ENCODE measurements at places on chromosomes 3 and 15. TPM values are rescaled to one million over a fixed set of nuclear protein-coding genes. Genes with fewer than 3 reads are reported as not detected.

Gene DUOXA1
- not detected for total RNA-seq

Gene SMCO1
- under 0.01 TPM for total RNA-seq

Gene SHC4
- 3.5 TPM for total RNA-seq

Gene CNTN3
- total RNA-seq: 1.6 TPM

Gene HTR3E
- total RNA-seq: not detected

Gene TMEM108
- total RNA-seq: 0.32 TPM

GRCh38 chr15:73800662-73801345 is 47.7 kb upstream of the INSYN1 start:
- peak; percentile 69 for DNase-seq

DNA sequence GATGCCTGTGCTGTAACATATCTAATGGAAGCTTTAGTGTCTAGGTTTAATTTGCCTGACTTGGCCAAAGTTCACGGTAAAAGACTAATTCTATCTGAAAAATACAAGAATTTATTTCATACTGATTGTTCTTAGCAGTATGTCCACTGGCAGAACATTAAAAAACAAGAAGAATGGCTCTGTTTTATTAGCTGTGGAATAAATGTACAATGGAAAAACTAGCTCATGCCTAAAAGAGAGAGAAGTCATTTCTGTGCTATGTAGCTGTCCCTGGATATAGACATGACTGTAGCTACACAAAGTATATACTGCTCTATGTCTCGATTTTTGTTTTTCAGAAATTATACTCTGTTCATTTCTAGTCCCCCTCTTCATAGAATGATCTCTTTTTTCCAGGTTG is 13.9 kb upstream of the VGLL3 start:
- DNase-seq: no peak

DNA sequence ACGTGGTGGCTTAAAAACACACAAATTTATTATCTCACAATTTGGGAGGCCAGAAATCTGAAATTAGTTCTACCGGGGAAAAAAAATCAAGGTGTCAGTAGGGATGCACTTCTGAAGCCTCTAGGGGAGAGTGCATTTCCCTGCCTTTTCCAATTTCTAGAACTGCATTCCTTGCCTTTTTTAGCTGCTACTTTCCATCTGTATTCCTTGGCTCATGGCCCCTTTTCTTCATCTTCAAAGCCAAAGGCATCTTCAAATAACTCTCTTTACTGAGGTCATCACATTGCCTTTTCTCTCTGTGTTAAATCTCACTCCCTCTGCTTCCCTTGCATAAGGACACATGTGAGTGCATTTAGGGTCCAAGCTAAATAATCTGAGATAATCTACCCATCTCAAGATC is 69.5 kb upstream of the NEO1 start:
- no peak for DNase-seq

DNA sequence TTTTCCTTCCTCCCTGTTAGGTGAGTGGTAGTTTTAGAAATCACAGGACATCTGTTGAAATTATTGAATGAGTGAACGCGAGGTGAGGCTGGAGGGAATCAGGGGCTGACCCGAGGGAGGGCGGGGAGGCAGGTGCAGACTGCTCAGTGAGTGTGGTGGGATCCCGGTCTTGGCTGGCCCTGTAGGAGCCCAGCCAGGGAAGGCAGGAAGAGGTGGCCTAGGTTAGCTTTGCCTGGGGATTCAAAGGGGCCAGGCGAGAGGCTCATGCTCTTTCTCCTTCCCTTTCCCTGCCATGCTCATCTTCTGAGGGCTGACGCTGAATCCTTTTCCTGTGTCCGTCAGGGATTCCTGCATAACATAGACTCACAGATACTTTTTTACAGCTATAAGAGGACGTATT is 15.1 kb downstream of the CACNA1D start:
- DNase-seq: no peak

GRCh38 chr3:38454884-38455638 is 1.4 kb downstream of the ACVR2B start:
- peak; percentile 57 for DNase-seq

GRCh38 chr3:64411101-64411500 is 185.8 kb upstream of the PRICKLE2 start:
- DNase-seq: no peak

GRCh38 chr3:194431554-194431953 is 32.5 kb upstream of the GP5 start:
- DNase-seq: no peak

DNA sequence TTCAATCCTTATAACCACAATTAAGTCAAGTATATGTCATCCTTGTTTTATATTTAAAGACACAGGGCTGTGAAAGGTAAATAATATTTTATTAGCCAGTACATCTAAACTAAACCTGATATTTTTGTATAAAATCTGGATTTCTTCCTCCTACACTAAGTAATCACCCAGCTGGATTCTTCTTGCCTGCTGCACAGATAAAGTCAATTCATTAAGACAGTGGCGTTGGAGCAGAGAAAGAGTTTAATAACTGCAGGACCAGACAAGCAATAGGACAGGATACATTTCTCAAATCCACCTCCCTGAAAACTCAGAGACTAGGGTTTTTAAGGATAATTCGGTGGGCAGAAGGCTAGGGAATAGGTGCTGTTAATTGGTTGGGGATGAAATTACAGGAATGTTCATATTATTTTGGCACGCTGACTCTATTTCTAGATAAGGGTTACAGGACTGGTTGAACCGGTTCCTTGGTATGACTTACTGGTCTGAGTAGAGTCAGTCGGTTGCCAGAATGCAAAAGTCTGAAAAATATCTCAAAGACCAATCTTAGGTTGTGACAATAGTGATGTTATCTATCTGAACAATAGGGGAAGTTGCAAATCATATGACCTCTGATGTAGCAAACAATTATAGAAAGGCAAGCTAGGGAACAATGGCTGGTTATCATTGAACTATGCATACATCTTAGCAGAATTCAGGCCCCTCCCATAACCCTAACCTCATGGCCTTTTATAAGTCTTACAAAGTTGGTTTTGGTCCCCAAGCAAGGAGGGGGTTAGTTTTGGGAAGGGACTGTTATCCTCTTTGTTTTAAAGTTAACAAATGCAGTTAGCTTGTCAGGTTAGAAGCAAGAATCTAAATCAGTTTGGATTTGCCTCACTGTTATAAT is 244.8 kb downstream of the ALCAM start:
- no peak for DNase-seq

DNA sequence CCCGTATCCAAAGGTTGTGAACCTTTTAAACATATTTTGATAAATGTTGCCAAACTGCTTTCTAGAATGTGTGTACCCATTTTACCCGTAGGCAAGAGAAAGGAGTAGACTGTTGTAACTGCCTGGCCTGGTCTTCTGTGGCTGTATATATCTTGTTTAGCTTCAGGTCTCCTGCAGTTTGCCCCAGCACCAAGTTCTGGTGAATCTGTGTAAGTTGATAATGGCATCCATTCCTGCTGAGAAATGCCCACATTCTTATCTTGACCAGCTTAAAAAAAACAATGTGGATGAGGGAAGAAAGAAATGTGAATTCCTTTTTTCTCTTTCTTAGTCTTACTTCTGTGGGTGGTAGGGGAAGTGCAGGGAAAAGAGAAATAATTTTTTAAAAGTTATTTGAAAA is 53.3 kb upstream of the TLE3 start:
- no peak for DNase-seq

- DNase-seq: no peak
Observed at GRCh38 chr3:17529677-17530076, 212.8 kb downstream of the TBC1D5 start.

- DNase-seq: no peak
Observed at GRCh38 chr15:41507820-41508290, 5.8 kb downstream of the LTK start.

Data from fibroblast of villous mesenchyme (primary cell).